Pancreas (tissue), 10 donors: ENCODE measurements at places on chromosomes 11 and 22. TPM values are rescaled to one million over a fixed set of nuclear protein-coding genes. Genes with fewer than 3 reads are reported as not detected.

The GP1BB gene
- not detected for total RNA-seq

The SYT7 gene
- total RNA-seq: 4.3 TPM

The GLYATL2 gene
- not detected for total RNA-seq

The OSM gene
- total RNA-seq: not detected

The SHISAL1 gene
- 1.3 TPM for total RNA-seq

- DNase-seq: no peak
These were observed 82.9 kb upstream of the CRTAM start for GRCh38 chr11:122755409-122755808.

DNA sequence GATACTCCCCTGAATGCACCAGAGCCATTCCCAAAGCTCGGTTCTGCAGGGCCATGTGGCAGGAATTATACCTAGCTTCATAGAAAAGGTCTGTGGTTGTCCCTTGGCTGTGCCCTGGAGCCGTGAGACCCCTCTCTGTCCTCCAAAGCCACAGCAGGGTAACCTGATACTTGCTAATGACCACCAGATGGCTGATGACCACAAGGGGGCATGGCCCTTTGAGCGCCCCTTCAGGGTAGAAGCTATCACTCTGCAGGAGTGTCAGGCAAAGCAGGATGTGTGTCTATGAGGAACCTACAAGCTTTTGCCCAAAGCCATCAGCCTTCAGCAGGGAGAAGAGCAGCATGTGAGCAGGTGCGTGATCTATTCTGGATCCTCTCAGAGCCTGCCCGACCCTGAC is 95.3 kb downstream of the NTM start:
- no peak for DNase-seq

DNA sequence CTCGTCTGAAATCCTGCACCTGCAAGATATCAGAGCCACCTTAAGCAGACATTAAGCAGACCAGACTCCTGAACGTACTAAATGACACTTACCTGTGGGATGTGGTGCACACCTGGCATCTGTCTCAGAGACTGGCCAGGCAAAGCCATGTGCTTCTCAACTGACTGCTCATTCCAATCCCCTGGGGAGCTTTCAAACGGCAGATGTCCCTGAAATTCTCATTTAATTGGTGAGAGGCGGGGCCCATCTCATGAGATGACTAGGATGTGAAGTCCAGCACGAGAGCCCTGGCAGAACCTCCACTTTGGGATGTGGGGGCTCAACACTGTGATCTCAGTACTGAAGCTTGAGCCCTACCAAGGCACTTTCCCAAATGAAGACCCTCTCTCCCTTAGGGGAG is 84.9 kb upstream of the HMGXB4 start:
- DNase-seq: no peak
